ENCODE measurements at places on chromosomes 11 and 22.

GRCh38 chr22:17486313-17486712 is 77.0 kb upstream of the SLC25A18 start:
- DNase-seq, result no peak

DNA sequence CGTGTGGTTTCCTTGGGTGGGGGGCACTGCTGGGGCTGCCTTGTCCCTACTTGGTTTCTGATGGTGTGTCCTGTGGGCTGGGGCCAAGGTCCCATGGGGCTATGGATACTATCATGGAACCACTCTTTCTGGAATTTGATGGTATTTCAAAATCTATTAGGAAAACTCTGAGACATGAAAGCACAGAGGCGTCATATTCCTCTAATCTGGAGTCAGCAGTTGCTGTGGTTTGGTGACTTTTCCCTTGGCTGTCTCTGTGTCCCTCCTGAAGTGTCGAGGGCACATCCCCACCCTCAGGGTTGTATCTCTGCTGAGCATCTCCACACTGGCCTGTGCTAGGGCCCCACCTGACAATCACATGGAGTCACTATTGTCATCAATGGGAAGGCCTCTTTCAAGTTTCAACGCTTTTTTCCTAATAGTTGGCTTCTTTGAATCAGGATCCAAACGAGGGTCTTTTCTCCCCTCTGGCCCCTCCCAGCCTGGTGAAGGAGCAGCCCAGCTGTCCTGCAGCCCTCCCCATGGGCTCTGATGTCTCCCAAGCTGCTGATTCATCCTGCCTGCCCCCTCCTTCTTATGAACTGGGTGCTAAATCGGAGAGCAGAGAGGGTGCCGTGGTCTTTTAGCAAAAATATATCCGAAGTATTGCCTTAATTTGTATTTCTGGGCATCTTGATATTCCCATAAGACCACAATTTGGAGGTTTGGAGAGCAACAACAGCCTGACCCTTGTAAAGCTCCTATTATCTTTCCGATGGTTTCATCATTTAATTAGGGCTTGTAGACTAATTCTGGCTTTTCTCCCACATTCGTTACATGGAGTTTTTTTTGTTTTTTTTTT is 38.5 kb downstream of the MED15 start:
- DNase-seq, result no peak

DNA sequence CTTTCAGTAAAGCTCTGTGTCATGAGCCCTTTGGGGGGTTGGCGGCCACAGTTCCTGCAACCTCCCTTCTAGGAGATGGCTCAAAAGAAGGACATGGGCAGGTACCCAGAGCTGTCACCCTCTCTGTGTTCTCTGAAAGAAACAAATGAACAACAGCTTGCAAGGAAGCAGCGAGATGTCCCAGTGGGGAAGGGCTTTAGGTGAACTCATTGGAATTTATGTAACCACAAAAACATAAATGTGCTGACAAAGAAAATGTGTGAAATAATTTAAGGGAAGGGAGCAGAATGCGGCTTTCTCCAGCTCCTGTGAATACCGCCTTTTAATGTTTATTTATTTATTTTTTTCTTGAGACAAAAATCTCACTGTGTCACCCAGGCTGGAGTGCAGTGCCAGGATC is 3.3 kb downstream of the PARVG start:
- DNase-seq, result no peak

DNA sequence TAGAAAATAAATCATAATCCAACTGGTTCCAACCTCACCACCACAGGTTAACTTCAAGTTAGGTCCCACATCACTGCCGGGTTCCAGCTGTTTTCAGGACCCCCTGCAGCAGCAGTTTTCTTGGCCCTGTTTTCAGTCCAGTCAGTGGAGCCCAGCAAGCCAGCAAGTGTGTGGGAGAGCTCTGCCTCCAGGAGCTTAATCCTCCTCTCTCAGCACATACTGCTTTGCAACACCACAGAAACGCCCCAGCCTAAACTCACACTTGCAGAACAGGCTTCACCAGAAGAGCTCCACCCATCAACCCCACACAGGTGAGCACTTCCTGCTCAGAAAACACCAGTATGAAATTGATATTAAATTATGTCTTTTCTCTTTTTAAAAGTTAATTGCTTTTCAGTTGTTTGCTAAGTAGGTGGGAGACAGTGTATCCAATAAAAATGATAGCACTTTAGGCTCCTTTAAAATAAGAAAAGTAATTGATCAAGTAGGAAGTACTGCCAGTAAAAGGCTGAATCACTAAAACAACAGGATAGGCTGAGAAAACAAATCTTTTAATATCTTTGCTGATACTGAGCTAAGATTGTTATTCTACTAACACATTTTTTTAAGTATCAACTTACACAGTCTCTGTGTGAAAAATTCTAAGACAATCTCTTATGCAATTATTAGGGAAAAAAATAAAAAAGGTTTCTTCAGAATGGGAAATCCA is 81.5 kb upstream of the TP53AIP1 start:
- no peak for DNase-seq

DNA sequence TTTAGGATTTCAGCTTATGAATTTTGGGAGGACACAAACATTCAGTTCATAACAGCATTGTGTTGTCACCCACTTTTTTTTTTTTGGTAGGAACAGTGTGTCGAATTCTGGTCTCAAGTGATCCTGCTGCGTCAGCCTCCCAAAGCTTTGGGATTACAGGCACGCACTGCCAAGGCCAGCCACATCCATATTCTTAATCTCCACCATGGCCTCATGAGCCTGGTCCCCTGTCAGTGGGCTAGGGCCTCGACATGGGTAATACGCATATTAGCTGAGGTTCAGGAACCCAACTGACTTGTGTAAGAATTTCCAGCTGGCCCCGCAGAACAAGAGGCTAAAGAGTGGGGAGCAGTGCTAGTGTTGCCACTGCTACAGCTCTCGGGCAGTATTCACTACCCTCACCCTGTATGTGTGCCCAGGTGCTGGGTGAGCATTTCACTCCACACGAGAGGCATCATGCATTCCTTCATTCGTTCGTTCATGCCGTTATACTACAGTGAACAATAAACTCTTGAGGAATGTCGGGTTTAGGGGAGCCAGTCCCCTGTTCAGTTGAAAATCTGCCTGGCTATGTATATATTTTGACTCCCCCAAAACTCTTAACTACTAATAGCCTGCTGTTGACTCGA is 5.2 kb upstream of the VPREB1 start:
- DNase-seq, result no peak

- DNase-seq, result no peak
Measured at GRCh38 chr11:120022617-120023016, 115.3 kb downstream of the TRIM29 start.

- no peak for DNase-seq
Measured at GRCh38 chr11:92460213-92460612, 235.6 kb downstream of the FAT3 start.

GRCh38 chr22:22884888-22885840 is 2.5 kb upstream of the IGLL5 start:
- no peak for DNase-seq

GRCh38 chr11:129613071-129613470 is 202.6 kb upstream of the TMEM45B start:
- DNase-seq, result no peak

DNA sequence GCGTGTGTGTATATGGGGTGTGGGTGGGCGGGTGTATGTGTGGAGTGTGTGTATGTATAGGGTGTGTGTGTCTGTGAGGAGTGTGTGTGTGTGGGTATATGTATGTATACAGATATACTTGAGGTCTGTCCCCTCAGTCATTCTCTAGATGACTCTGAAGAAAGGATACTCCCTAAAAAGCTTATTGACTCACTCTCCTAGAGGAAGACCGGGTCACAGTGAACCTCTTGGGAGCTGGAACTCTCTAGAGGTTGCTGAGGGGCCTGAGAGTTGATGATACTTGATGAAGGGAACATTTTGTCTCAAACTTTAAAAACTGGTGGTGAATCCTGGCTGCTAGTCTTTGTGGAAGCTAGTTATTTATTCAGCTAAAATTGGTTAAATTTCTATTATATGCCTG is 15.1 kb downstream of the STX3 start:
- DNase-seq, result no peak

DNA sequence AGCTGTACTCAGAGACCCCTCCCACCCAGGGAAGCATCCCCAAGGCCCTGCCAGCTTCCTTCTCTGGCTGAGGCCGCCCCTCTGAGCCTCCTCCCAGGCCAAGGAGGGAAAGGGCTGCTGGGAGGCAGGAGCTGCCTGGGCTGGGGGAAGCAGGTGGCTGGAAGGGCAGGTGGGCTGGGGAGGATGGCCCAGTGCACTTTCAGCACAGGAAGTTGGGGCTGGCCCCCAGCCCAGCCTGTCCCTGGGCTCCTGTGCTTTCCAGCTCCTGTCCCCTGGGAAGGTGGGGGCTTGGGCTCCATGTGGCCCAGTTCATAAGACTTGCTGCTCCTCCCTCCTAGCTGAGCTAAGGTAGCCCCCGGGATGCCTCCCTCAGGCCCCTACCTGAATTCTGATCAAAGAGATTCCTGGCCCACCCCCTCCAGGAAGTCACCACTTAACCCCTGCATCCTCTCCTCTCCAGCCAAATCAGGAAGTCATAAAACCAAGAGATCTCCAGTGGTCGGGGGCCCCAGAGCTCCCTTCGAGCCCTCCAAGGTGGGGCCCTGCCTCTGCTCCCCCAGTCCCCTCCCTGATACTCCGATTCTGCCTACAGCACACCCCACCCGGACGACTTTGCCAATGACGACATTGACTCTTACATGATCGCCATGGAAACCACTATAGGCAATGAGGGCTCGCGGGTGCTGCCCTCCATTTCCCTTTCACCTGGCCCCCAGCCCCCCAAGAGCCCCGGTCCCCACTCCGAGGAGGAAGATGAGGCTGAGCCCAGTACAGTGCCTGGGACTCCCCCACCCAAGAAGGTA is 4.9 kb downstream of the PPP1CA start:
- no peak for DNase-seq

GRCh38 chr11:126817523-126818450 is 182.8 kb downstream of the KIRREL3 start:
- no peak for DNase-seq

DNA sequence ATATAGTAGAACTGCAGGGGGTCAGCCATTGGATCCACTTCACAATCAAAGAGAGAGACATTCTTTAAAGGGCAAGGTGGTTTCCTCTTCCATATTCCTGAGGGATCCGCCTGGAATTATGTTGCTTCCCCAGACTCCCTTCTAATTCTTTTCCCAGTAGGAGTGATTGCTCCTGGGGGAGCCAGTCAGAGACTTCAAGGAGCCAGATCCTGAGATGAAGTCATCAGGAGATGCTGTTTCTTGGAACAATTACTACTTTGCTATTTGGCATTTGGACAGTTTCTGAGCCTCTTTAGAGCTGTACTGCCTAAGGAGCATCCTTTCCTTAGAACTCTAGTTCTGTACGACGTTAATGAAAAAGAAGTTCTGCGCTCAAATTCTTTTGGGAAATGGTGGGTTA is 1.9 kb upstream of the OR9Q2 start:
- DNase-seq, result no peak

GRCh38 chr11:86816251-86816726 is 15.9 kb downstream of the PRSS23 start:
- DNase-seq, result no peak

GRCh38 chr11:107898270-107898669 is 30.0 kb upstream of the RAB39A start:
- no peak for DNase-seq

DNA sequence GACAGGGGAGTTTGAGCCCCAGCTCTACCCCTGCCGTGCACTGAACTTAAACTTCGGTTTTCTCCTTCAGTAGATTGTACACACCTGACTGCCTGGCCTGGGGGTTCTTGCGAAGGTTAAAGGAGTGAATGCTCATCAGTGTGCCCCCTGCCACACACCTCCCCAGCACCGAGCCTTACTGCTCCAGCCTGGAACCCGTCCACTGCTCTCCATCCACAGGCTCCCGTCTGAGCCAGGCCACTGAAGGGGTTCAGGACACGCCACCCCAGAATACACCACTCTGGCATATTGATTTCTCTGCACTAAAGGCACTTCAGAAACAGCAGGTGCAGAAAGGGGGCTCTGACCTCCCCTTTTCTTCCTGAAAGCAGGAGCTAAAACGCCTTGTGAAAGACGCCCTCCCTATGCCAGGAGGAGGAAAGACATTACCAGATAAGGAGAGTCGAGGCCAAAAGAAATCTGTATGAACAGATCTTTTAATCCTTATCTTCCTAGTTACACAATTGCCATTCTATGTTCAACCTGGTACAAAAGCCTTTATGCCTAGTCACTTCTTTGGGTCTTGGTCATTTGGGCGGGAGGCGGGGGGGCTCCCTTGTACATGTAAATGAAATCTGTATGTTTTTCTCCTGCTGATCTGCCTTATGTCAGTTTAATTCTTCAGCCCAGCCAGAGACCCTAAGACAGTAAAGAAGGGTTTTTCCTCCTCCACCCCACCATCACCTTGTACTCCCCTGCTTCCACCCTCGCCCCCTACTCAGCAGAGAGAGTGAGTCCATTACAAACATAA is 1.9 kb upstream of the SSTR3 start:
- no peak for DNase-seq

DNA sequence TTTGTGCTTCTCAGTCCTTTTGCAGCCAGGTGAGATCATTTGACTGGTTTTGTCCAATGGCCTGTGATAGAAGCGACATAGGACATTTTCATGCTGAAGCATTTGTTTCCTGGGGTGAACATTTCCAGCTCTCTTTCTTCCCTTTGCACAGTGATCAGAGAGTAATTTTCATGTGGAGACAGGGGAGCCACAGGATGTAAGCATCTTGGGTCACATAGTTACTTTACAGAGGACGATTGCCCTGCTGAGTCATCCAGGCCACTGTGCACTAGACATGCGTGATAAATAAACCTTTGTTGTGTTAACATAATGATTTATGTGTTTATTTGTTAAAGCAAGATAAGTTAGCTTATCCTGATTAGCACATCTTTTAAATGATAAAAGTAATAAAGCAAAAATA is 263.5 kb upstream of the CCDC179 start:
- DNase-seq, result no peak

DNA sequence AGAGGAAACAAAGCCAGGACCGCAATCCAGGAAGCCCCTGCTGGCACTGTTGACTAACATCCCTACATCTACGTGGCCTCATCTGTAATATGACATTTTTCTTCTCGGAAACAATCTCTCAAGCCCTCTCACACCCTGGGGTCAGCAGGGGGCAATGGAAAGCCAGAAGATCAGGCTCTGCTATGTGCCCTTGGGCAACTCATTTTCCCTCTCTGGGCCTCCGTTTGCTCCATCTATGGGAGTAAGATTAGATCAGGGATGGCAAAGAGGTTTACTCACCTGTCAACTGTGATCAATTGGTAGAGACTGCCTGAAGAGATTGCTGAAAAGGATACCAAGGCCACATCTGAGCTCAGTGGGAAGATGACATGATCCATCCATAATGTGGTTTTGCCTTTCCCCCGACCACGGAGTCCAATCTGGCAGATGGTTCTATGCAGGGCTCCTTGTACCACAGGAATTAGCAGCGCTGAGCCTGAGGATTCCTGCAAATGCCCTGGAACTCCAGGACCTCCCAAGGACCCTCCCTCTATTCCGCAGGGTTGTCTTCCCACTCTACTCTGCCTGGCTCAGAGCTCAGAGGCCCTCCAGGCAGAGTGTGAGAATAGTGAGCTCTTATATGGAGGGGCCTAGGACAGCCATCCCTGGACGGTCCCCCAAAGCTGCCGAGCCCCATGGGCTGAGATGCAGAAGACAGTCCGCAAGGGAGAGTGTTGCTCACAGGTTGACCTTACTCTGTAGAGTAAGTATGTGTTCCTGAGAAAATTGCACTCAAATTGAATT is 66.1 kb downstream of the CHST1 start:
- no peak for DNase-seq

All from activated CD4-positive, alpha-beta T cell treated with anti-CD3 and anti-CD28 coated beads for 24 hours (primary cell).